ENCODE measurements at places on chromosomes 1 and 21.

DNA sequence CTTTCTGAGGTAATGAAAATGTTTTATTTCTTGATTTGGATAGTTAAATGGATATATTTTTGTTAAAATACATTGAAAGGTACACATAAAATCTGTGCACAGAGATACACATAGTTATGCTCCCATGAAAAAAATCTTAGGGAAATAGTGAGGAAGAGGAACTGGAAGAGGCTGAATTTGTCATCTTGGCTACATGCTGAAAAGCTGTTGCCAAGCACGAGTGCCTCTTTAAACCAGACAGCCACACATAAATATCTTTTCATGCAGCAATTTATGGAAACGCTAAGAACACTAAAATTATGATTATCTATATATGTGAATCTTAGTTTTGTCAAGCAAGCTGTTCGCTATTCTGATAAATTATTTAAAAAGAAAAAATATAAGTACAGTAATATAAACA is 12.8 kb upstream of the ADAR start:
- DNase-seq = no peak

DNA sequence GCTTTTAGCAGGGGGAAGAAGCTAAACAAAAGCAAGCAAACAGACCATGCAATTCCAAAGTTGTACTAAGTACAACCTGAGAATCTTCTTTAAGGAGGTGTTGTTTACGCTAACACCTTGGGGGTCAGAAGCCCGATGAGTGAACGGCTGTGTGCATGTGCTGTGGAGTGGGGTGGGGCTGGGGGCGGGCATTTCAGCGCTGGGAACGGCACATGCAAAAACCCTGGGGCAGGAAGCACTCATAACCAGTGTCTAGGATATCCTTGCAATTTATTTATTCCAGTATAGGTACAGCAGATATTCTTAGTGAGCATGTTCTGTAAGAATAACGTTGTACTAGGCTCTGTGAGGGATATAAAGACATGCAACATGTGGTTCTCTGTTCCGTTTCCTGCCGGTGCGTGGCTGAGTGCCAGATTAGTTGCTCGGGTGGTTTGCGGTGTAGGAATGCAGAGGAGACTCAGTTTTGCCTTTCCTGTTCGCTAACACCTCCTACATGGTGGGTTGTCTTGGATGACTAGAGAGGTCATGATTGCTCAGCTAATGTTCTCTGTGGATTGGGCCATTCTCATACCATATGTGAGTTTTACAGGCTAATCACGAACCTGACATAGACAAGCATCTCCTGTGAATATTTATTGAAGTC is 3.7 kb downstream of the FASLG start:
- DNase-seq = no peak

GRCh38 chr1:225260319-225260718 is 167.5 kb downstream of the LBR start:
- DNase-seq = no peak

- no peak for DNase-seq
Observed at GRCh38 chr1:54310439-54311328, 95.5 kb downstream of the SSBP3 start.

DNA sequence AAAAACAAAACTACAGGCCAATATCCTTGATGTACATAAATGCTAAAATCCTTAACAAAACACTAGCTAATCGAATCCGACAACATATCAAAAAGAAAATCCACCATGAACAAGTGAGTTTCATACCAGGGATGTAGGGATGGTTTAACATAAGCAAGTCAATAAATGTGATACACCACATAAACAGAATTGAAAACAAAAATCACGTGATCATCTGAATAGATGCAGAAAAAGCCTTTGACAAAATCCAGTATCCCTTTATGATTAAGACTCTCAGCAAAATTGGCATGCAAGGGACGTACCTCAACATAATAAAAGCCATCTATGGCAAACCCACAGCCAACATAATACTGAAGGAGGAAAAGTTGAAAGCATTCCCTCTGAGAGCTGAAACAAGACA is 466.1 kb downstream of the BRINP3 start:
- DNase-seq = no peak

- DNase-seq = no peak
Observed at GRCh38 chr1:234605983-234606783, 3.8 kb downstream of the IRF2BP2 start.

Measured in DMS153 (cell line).